Testis (tissue), 5 donors: ENCODE measurements at places on chromosomes 7 and 10.

- DNase-seq, result no peak
Measured at GRCh38 chr7:121774563-121774962, 98.4 kb upstream of the PTPRZ1 start.

GRCh38 chr10:29160150-29160617 lies 128.7 kb upstream of the LYZL1 start:
- no peak for DNase-seq

DNA sequence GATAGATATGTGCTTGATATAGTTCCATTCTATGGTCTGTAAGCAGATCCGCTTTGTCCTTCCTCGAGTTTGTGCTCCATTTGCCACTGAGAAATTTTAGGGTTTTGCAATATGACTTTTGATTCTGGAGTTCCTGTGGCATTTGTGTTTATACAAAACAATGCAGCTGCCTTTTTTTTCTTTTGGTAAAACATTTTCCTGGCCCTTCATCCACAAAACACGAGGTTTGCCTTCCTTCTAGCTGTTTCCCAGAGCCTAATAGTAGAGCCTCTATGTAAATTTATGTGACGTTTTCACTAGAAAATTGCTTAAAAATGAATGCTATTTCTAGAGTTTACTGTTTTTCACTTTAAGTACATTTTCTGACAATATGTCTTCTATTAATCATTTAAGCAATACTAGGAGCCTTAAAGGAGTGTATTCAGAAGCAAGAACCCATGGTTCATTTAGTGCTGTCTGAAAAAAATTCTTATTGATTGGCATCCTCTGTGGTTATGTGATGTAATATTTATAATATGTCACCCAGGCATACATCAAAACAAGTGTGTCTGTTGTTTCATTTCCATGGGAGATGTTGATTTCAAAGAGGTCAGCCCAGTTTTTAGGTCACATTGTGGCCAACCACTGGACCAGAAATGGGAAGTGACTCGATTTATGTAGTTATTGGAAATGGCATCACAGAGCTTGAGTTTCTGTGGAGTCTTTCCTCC lies 618.3 kb downstream of the LRMDA start:
- DNase-seq, result no peak

DNA sequence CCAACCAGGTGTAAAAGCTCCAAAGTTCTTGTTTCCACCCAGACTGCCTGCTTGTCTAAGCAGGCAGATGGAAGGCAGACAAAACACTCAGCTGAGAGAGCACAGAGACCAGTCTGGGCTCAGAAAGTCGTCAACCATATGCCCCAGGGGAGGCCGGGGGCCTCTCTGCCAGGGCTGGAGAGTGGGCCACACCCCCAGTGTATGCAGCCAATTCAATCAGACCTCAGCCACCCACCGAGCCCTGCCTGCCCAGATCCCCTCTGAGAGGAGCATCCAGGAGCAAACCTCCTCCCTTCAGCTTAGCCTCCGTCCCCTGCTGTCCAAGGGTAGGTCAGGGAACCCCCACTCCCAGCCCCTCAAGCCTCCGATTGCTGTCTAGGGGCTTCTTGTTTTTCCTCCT lies 196.3 kb downstream of the LSM5 start:
- no peak for DNase-seq

DNA sequence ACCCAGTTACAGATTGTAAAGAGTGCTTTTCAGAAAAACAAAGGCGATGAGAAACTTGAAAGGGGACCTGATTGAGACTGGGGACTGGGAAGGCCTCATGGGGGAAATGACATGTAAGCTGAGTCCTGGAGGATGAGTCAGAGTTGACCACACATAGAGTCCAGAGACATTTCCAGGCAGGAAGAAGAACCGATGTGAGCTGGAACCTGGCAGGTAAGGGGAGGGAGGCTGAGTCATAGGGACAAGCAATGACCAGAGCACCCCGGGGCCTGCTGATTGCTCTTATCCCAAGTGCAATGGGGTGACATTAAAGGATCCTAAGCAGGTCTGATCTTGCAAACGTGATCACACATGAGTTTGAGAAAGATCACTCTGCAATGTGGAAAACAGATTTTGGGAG lies 11.7 kb downstream of the TLL2 start:
- DNase-seq, result no peak

- DNase-seq, result peak; percentile 18
Measured at GRCh38 chr10:5291501-5292195, 73.1 kb upstream of the UCN3 start.
